ENCODE measurements at places on chromosomes 12 and 14. TPM values are rescaled to one million over a fixed set of nuclear protein-coding genes. Genes with fewer than 3 reads are reported as not detected.

DNA sequence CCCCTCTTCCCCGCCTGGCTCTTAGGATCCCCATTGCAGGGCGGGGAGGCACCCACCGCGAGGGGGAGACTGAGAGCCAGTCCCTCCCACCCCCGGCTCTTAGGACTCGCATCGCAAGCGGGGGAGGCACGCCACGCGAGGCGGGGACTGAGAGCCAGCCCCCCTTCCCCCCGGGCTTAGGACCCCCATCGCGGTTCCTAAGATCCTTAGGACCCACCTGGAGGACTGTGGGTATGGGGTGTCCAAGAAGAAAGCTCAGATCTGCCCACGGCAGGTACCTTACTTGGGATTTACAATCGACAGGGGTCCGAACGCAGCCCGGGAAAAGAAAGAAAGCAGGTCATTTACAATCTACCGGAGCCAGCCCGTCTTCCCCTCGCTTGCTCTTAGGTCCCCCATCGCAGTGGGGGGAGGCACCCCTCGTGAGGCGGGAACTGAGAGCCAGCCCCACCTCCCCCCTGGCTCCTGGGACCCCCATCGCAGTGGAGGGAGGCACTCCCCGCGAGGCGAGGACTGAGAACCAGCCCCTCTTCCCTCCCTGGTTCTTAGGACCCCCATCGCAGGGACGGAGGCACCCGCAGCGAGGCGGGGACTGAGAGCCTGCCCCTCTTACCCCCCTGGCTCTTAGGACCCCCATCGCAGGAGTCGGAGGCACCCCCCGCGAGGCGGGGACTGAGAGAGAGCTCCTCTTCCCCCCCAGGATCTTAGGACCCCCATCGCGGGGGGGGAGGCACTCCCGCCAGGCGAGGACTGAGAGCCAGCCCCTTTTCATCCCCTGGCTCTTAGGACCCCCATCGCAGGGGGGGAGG is 43.7 kb downstream of the DDX11 start:
- no peak for DNase-seq

- no peak for DNase-seq
Observed at GRCh38 chr12:114799574-114800487, 115.9 kb upstream of the TBX3 start.

GRCh38 chr14:103161054-103161397 is 37.8 kb downstream of the TNFAIP2 start:
- no peak for DNase-seq

The KLRD1 gene
- polyA plus RNA-seq = 0.98 TPM

- DNase-seq = no peak
Observed at GRCh38 chr14:61644834-61645233, 50.5 kb upstream of the HIF1A start.

GRCh38 chr14:24664366-24664765 is 30.4 kb upstream of the GZMB start:
- no peak for DNase-seq

GRCh38 chr14:70254476-70254961 is 65.8 kb upstream of the SLC8A3 start:
- peak; percentile 8 for DNase-seq

GRCh38 chr14:92914087-92914656 is 8.8 kb upstream of the CHGA start:
- no peak for DNase-seq

The PSEN1 gene
- polyA plus RNA-seq = 36.0 TPM

- peak; percentile 74 for DNase-seq
Observed at GRCh38 chr14:89206389-89207031, 210.5 kb downstream of the FOXN3 start.

GRCh38 chr12:116091579-116091978 is 185.9 kb downstream of the MED13L start:
- DNase-seq = no peak

DNA sequence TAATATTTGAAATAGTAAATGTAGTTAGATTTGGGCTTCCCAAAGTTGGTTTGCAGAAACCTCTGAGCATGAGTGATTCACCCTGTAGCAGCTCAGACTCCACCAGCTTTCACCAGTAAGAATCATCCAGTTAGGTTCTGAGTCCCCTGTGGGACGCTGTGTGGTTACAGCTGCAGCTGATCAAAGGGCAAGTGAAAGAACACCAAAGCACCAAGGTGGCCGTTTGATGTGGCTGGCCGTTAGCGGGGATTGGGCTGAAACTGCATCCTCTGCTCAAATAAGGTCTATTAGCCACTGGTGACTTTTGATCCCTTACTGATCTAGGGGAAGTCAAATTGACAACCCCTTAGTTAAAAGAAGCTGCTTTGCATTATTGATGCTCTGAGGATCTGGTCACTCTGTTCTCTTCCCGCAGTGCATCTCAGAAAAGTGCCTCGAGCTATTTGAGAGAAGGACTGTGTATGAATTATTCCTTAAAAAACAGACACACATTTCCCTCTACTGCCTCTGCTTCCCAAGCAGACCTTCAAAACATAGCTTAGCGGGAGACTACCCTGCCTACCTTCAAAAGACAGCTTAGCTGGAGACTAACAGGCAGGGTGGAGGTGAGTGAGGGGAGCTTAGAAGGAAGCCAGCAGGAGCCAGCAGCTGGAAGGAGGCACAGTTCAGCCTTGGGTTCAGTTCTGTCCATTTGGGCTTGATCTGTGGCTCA is 3.7 kb downstream of the ABHD12B start:
- DNase-seq = no peak

The MYH7 gene
- polyA plus RNA-seq = 545 TPM

The GDF3 gene
- polyA plus RNA-seq = 0.18 TPM

The RAB3IP gene
- 10.9 TPM for polyA plus RNA-seq

- no peak for DNase-seq
Observed at GRCh38 chr14:102164241-102164641, 24.5 kb downstream of the WDR20 start.

The RIPK3 gene
- polyA plus RNA-seq = 1.1 TPM

The PRKAB1 gene
- polyA plus RNA-seq = not detected

DNA sequence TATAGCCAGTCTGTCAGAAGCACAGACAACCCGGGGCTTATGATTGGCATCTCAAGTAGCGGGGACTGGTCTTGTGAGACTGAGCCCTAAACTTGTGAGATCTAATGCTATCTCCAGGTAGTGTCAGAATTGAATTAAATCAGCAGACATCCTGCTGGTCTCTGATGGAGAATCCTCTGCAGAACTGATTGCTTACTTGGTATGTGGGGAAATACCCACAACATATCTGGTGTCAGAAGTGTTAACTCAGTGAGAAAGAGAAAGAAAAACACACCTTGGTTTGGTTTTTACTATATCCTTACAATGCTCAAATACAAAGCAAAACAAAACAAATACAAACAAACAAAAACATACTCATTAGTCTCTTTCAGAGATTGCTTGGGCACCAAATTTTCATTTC is 10.0 kb downstream of the SEL1L start:
- no peak for DNase-seq

GRCh38 chr12:18068355-18068754 is 21.6 kb downstream of the RERGL start:
- no peak for DNase-seq

GRCh38 chr12:560691-561390 is 101.1 kb downstream of the B4GALNT3 start:
- DNase-seq = no peak

DNA sequence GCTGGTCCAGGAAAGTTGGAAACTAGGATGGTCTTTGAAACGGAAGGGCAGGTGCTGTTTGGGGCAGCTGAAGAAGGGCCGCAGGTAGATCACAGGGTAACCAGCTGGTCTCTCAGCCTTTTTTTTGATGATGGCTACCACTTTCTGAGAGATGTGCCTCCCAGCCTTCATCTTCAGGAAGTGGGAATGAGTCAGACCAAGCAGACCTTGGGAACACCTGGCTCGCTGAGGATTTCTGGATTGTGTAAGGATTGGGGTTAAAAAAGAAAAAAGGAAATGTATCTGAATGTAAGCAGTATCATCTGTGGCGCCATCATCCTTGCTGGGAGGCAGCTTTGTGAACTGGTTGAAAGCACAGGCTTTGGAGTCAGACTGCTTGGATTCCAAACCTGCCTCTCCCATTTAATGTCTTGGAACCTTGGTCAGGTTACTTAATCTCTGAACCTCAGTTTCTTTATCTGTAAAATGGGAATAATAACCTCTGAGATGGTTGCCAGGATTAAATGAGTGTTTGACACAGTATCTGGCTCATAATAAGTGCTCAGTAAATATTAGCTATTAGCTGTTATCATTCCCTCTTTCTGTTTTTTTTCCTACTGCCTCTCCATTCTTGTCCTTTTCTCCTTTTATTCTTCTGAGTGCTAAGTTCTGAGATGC is 1.7 kb downstream of the PRPF40B start:
- no peak for DNase-seq

DNA sequence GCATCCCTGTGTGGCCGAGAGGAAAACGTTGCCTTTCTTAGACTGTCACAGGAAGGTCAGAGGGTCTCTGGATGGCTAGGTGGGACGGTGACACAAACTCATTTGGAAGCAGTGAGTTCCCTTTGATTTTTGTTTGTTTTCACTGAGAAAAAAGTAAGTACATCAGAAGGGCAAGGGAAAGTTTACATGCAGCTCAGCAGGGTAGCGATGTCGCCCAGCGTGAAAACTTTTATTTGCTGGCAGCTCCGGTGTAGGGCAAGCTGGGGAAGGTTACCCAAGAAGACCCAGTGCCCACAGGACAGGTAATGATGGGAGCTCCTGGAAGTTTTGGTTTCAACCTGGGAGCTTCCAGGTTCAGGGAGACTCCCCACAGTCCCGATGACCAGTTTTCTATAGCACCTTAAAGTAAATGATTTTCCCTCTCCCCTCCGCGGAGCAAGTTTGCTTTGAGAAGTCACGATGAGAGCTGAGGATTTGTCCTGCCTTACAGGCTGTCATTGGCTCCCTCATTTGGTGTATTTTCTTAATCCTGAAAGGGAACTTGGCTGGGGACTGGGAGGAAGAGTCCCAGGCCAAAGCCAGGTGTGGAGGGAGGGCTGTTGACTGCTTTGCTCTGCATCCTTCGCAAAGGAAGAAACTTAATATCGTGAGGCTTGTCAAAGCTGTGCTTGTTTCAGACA is 64.7 kb upstream of the ESRRB start:
- DNase-seq = no peak

The NUBPL gene
- polyA plus RNA-seq = not detected

The SLC8A3 gene
- 7.6 TPM for polyA plus RNA-seq

The B3GNT4 gene
- polyA plus RNA-seq = not detected

DNA sequence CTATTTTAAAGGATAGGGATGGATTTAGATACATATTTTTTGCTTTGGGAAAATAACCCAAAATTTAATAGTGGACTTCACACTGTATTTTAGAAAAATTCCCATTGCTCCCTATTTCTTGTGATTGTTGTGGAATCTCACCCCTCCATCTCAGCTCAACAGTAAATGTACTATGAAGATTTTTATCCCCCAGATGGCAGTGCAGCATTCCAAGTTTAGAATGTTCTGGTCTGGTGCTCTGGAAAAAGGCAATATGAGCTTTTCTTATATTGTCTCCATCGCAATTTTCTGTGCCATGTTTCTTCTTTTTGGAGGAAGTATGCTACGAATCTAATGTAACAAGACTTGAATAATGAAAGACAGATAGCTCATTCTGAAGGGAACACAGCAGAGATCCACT is 471.7 kb upstream of the SYT1 start:
- peak; percentile 10 for DNase-seq

The CLEC2D gene
- polyA plus RNA-seq = 7.2 TPM

The LMNTD1 gene
- polyA plus RNA-seq = not detected

The SIX1 gene
- 92.1 TPM for polyA plus RNA-seq

Data from muscle of arm (tissue), 14 donors.